Right atrium auricular region (tissue), 2 donors: ENCODE measurements at places on chromosomes 16 and 17.

GRCh38 chr16:84741340-84741830 is 41.6 kb downstream of the USP10 start:
- DNase-seq, result no peak

DNA sequence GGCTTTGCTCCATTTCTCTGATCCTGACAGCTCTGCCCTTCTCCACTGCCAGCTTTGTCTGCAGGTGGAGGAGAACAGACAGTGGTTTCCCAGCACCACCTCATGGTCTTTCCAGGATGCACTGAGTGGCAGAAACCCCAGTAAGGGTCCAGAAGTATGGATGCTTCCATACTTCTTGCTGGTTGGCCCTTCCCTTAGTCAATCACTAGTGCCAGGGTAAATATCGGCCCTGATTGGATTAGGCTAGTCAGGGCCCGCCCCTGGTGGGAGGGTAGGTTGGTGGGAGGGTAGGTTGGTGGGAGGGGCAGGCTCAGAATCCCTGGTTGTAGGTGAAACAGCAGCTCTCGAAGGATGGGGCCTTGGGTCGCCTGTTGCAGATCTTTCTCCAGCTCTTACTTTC is 10.2 kb downstream of the RNF213 start:
- no peak for DNase-seq

DNA sequence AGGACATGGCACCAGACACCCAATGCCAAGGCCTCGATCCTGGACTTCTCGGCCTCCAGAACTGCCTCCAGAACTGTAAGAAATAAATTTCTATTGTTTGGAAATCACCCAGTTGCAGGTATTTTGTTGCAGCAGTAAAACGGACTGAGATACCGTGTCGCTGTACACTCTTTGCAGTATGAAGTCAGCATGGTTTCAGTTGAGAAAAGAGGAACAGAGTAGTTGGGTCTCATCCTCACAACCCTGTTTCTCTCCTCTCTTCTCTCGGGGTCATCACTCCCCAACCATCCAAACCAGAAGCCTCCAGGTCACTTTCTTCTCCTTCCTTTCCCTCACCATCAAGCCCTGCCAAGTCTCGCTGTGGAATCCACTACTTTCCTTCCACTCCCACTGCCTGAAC is 77.8 kb downstream of the ADCY9 start:
- DNase-seq, result no peak

GRCh38 chr17:50423553-50424159 is 2.4 kb upstream of the ACSF2 start:
- peak; percentile 75 for DNase-seq

GRCh38 chr16:89169778-89170177 is 1.8 kb upstream of the CDH15 start:
- no peak for DNase-seq

DNA sequence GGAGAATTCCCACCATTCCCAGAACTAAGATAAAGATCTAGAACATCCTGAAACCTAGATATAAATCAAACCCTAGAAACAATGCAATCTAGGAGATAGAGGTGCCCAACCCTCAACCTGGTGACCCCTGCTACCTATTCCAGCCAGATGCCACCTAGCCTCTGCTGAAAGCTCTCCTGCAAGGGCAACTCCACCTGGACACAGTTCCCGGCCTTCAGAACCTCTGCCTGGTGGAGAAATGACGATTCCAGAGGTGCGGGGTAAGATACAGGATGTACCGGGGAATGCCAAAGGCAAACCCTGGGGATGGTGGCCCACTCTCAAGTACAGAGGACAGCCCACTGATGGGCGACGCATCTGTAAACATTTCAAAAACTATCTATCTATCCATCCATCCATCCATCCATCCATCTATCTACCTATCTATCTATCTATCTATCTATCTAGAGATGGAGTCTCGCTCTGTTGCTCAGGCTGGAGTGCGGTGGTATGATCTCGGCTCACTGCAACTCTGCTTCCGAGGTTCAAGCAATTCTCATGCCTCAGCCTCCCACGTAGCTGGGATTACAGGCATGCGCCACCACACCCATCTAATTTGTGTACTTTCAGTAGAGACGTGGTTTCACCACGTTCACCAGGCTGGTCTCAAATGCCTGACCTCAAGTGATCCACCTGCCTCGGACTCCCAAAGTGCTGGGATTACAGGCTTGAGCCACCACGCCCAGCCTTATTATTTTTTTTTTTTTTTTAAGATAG is 19.0 kb downstream of the MEAK7 start:
- DNase-seq, result peak; percentile 23

DNA sequence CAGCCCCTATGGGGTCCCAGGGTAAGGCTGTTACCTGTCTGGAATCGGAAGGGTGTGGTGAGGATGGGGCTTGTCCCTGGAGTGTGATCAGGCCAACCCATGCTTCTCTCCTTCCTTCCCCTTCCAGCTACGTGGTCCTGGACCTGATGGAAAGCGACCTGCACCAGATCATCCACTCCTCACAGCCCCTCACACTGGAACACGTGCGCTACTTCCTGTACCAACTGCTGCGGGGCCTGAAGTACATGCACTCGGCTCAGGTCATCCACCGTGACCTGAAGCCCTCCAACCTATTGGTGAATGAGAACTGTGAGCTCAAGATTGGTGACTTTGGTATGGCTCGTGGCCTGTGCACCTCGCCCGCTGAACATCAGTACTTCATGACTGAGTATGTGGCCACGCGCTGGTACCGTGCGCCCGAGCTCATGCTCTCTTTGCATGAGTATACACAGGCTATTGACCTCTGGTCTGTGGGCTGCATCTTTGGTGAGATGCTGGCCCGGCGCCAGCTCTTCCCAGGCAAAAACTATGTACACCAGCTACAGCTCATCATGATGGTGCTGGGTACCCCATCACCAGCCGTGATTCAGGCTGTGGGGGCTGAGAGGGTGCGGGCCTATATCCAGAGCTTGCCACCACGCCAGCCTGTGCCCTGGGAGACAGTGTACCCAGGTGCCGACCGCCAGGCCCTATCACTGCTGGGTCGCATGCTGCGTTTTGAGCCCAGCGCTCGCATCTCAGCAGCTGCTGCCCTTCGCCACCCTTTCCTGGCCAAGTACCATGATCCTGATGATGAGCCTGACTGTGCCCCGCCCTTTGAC is 2.4 kb downstream of the MAPK7 start:
- DNase-seq, result no peak

GRCh38 chr17:70447588-70447987 is 278.3 kb downstream of the KCNJ2 start:
- no peak for DNase-seq

GRCh38 chr17:82134101-82134500 is 36.1 kb upstream of the FASN start:
- DNase-seq, result peak; percentile 70

DNA sequence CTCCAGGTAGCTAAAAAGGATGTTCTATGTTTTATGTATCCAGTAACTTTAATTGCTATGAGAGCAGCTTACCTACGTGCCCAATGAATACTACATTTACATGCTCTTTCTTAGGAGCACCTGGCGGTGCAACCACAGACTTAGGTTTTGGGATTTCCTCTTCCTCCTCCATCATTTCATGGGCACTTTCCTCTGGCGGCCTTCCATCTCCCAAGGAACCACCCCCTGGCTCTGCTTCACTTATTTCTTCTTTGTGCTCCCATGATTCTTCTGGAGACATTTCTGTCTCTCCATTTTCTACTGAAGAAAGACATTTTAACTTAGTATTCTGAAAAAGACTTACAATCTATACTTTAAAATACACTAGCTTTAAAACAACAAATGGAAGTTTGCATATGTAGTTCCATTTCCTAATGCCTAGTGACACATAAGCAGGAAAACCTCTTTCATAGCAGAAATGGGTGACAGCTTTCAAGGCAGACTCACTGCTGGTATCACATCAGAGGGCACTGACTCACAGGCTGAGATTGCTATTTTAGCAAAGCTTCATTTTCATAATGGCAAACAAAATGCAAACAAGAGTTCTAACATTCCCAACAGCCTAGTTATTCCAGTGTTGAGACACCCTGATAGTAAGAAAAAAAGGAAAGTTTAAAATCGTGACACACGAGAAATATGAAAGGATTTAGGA is 19.1 kb downstream of the GSPT1 start:
- DNase-seq, result no peak

DNA sequence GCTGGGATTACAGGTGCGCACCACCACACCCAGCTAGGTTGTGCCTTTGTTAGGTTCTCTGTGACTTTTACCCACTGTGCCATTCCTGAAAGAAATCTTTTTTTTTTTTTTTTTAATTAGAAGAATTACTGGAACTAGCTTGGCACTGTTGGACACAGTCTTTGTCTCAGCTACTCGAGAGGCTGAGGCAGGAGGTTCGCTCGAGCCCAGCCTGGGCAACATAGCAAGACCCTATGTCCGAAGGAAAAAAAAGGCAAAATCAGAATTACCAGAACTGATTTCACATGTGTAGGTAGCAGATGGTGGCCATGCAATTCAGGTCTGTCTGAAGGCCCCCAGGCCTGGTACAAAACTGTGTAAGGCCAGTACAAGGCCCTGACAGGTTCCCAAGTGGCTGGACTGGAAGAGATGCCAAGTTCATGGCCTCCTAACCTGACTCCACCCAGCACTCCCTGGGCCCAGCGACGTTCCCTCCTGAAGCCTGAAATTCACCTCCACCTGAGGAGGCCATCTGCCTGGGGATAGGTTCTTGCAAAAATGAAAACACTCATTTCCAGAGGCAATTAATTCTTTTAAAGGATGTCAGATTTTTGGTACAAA is 23.0 kb downstream of the CARHSP1 start:
- no peak for DNase-seq

DNA sequence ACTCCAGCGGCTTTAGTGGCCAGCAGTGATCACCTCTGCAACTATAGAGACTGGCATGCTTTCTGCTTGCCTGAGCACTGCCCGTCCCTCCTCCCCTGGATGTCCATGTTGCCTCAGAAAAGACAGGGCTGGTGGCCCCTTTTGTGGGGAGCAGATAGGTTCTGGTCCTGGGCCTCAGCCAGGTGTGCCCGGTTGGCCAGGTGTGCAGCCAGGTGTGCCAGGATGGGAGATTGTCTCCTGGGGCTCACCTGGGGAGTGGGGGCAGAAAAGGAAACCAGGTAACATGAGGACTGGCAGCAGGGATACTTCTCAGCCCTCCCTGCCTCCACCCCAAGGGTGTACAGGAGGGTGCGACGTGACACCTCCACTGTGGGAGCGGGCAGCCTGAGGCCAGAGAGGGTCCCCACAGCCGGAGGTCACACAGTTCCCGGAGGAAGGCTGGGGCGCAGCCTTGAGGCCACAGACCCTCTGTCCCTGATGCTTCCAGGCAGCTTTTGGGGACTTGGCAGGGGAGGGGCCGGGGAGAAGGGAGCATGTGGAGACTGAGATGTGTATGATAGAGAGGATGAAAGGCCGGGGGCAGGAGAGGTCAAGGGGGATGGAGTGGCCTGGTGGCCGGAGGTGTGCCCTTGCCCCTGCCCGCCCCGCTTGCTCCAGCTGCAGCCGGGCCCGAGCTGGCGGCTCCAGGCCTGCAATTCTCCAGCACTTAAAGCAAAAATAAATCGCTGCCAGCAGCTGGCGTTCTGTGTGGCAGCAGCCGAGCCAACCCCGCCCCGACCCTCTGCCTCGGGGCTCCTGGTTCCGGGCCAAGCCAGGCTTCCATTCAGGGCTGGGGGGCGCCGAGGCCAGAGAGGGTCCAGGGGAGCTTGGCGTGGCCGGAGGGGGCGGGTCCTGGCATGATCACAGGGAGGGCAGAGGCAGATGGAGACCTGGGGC is 6.7 kb downstream of the KCNJ12 start:
- no peak for DNase-seq

GRCh38 chr16:57982385-57982784 is 11.5 kb upstream of the CNGB1 start:
- no peak for DNase-seq

- no peak for DNase-seq
Observed at GRCh38 chr16:9119795-9120194, 28.4 kb downstream of the HAPSTR1 start.

DNA sequence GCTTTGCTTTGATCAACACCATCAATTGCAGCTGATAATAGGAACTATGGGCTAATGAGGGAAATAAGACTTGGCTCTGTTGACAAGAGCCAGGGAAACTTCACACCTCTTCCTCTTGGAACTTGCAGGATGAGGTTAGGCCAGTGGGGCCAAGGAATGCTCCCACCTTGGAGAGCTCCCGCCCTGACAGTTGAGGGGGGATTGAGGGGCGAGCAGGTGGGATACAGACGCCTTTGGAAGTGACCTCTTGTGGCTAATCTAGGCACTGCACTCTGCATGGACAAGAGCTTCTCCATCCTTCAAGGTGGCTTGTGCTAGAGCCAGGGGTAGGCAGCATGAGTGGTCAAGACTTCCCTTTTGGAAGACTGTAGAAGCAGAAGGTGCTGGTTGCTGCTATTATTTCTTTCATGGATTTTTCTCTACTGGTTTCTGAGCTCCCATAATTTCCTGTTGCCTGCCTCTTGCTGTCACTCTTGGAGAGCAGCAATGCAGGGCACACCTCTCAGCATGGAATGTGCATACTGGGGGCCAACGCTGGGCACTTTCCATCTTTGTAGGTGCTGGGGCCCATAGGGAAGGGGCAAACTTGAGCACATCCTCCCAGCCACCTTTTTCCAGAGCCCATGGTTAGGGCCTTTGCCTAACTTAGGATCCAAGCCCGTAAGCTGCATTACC is 2.3 kb upstream of the PHF12 start:
- no peak for DNase-seq

- no peak for DNase-seq
Observed at GRCh38 chr17:74698069-74698468, 14.7 kb downstream of the CD300LF start.

DNA sequence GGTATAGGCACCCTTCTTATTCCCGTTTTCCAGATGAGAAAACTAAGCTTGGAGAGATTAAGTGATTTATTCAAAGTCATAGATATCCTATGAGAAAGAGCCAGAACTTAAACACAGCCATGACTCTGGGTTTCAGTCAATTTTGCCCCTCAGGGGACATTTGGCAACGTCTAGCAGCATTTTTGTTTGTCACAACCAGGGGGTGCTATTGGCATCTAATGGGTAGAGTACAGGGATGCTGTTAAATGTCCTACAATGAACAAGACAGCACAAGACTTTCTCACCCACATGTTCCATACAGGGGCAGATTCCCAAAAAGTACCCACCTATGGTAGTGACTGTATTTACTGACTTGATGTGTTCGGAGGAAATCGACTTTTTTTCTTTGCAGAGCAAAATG is 4.8 kb upstream of the SHISA9 start:
- no peak for DNase-seq
